ENCODE measurements at places on chromosomes 11 and 22.

- no peak for DNase-seq
Observed at GRCh38 chr11:20163783-20164481, 3.7 kb upstream of the DBX1 start.

DNA sequence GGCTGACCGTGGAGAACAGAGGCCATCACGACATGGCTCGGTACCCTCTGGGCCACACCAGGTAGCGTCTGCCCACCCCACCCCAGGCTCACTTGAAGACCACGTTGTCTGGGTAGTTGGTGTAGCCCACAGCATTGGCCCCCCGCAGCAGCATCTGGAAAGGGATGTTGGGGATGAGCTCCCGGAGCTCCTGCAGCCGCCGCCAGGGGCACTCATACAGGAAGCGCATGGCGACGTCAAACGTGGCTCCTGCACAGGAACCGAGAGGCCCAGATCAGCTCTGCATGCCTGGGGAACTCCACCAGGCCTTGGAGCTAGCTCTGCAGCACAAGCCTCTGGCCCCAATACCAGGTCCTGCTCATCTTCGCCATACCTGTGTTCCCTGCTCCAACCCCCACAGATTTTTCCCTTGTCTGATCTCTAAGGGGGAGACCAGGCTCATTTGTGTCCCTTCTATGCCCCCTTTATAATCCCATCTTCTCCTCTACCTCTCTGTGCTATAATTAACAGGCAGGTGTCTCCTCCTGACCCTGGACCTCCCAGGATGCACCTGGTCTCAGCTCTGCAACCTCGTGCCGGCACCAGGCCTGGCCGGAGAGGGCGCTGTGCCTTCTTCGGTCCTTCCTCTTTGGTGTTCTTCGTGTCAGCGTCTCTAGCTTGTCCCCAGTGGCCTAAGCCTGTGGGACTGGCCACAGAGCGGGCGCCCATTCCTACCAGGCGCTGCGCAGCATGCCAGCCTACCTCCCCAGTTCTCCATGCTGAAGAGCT lies 5.0 kb upstream of the LRFN4 start:
- no peak for DNase-seq

DNA sequence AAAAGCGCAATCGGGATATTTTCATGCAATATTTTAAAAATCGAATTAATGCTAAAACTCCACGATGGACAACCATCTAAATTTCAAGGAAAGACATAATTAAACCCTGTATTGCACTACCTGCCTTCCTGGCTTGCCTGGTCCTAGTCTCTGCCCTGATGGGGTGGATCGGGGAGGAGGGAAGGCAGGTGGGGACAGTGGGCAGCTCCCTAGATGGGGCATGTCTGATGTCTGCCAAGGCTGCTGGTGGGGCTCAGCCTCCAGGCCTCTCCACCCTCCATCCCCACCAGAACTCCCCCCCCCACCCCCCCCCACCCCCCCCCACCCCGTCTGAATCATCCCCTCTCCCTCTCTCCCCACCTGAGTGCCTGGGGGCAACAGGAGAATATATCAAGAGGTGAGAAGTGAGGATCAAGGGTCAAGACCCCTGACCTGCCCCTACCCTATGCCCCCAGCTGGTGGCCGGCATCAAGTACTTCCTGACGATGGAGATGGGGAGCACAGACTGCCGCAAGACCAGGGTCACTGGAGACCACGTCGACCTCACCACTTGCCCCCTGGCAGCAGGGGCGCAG lies 650 bp downstream of the CST6 start:
- no peak for DNase-seq

GRCh38 chr22:39661842-39662685 lies 91.5 kb downstream of the CACNA1I start:
- peak; percentile 69 for DNase-seq

- no peak for DNase-seq
Observed at GRCh38 chr11:20022363-20023081, 137.8 kb downstream of the DBX1 start.

DNA sequence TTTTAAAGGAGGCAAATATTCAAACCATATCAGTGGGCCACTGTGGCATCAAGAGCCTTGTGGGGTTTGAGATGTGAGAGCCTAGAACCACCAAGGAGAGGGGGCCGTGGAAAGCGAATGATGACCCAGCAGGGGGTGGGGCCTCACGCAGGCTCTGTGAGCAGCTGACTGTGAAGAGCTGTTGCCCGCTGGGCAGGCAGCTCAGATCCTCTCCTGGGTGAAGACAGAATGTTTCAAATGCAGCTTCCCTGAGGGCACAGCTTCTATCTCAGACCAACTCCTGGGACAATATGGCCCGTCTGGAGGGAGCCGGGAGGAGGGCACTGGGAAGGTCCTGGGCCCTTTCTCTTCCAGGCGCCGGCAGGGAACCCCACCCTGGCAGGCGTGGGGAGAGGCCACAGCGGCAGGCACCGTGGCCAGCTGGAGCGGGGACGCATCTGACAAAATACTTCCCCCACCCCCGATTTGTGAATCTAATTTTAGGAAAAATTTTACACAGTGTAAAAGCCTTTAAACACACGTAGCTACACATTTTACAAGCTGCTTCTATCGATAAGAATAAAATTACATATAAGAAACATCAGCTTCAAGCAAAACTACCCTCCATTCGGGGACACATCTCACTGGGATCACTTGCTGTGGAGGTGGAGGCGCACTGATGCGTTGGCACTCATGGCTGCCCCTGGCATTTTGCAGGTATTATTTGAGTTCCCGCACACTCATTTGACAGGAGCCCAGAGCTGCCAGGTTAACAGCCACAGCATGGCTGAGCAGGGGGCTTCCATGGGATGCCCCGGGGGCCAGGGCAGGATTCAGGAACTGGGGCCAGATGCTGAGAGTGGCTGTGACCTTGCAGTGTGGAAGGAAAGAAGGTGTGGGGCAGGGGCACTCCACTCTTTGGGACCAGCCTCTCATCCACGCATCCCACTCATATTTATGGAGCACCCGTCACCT lies 40.3 kb downstream of the PARVG start:
- DNase-seq, result no peak

DNA sequence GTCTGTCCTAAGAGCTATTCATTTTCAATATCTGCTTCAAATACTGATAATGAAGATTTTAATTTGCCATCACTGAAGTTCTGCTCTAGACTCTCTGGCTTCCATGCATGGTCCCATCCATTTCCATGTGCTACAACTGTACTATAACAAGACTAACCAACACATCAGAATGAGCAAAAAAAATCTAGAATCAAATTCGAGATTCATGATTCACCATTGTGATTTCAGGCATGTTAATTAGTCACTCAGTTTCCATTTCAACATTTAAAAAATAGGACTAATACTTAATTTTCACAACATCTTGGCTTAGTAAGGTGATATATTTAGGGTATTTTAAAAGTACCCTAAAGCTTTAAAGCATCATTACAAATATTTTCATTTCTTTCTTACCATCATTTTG lies 22.8 kb downstream of the PICALM start:
- no peak for DNase-seq

- DNase-seq, result no peak
Observed at GRCh38 chr11:35057926-35058668, 80.9 kb upstream of the CD44 start.

DNA sequence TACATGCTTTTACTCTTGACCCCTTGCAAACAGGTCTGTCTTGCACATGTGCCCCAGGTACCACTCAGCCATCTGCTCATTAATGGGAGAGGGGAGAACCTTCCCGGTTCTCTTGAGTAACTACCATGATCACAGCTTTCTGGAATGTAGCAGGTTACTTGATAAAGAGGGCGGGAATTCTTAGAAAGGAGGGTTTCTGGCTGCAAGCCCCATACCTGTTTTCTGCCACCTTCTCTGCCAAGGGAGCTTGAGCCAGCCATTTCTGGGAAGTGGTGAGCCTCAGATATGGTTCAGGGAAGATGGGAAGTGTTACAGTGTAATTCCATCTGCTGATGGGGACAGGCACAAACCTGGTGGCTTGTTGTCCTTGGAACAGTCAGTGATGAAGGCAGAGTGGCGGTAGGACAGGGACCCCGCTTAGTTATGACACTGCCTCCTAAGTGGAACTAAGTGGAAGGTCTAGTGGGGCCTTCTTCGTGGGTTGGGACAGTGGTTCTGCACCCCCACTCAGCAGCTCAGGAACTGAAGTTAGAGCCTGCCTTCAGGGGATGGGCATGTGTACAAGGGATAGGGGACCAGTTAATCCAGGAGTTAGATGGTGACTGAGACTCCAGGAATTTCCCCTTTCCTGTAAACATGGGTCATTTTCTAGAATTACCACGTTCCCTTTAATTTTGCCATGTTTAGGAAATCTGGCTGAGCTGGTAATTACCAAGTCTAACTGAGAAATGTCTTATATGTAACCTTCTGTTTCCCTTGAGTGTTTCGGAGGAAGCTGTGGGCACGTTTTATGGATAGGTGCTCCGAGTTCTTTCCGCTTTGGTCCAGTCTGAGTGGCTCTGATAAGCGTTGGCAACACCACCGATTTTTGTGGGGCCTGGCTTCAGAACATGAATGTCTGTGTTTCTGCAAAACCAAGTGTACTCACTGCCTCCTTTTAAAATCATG lies 35.3 kb downstream of the BCR start:
- no peak for DNase-seq

DNA sequence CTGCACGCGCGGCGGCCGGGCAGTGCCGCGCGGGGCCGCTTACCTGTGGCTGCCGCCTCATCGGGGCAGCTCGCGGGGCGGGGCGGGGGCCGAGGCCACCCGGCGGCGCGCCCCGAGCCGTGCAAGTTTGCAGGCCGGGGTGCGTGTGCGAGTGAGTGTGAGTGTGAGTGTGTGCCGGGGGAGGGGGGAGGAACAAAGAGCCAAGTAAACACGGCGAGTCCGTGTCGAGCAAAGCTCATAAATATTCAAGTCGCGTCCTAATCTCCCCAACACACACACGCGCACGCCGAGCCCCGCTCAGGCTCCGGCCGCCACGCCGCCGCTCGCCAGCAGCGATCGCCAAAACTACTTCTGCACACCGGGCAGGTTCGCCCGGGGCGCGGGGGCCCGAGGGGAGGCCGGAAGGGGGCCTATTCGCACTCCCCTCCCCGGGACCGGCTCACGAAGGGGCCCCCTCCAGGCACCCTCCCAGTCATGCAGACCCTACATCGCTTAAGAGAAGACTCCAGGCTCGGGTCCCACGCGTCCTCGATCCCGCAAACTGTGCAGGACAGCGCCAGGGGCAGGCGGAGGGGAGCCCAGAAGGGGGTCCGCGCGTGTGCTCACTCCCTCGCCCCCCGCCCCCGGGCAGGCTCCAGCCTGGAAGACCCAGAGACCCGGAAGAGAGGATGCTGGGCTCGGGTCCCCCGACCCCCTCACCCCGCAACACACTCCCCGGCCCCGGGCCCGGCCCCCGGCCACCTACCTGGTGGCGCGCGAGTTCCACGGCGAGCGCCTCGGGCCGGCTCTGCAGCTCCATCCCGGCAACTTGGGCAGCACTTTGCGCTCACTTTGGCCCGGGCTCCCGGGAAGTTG lies 827 bp downstream of the PHF21B start:
- DNase-seq, result no peak

DNA sequence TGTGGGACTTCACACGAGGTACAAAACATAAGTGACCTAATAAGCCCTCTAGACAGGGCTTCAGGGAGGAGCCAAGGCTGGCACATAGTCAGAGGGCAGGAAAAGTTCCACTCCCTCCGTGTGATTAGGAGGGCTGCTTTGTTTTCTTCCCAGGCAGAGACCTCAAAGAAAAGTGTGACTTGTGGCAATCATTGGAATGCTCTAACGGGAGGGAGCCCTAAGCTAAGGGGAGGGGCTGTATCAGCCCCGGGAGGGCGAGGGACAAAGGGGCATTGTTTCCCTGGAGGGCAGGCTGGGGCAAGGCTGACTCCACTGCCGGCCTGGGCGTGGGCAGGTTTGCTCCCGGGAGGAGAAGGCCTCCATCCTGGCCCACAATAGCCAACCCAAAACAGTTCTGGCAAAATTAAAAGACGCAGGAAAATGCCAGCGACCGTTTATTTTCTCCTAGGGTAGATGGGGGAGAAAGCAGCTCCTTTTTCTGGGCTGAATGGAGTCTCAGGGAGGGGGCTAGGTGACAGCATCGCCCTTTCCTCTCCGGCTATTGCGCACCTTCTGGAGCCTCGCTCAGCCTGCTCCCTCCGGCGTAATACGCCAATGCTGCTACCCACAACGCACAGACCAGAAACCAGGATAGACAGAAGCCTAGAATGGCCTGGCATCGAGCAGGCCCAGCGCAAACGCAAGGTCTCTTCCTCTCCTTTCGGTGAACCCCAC lies 60.2 kb downstream of the ENDOD1 start:
- DNase-seq, result no peak

DNA sequence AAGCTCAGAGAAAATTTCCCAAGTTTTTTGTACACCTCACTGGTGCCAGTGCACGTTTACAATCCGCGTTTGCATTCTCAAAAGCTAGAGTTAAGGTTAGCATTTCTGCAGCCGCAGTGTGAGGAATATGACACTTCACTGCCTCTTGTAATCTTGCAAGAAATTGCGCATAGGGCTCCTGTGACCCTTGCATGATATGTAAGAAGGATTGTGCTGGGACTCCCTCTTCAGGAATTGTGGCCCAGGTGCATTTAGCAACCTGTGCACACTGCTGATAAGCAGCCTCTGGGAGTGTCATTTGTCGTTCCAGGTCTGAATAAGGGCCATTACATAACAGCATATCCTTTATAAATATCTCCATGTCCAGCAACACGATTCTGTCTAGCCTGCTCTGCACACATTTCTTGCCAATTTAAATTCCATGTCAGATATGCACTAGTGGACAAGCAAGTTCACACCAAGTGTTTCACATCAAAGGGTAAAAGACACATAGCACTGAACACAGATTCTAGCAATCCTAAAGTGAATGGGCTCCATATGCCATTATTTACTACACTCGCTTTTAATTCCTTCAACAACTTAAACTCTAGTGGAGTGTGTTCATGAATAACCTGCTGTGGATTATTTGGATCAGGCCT lies 69.2 kb upstream of the INCENP start:
- no peak for DNase-seq

GRCh38 chr22:46905415-46905814 lies 143.0 kb downstream of the TBC1D22A start:
- DNase-seq, result no peak

GRCh38 chr11:78943154-78943553 lies 368.5 kb upstream of the NARS2 start:
- DNase-seq, result no peak

GRCh38 chr11:67514116-67514515 lies 6.2 kb upstream of the CDK2AP2 start:
- DNase-seq, result no peak

- DNase-seq, result no peak
Observed at GRCh38 chr11:12961615-12962014, 47.5 kb upstream of the RASSF10 start.

DNA sequence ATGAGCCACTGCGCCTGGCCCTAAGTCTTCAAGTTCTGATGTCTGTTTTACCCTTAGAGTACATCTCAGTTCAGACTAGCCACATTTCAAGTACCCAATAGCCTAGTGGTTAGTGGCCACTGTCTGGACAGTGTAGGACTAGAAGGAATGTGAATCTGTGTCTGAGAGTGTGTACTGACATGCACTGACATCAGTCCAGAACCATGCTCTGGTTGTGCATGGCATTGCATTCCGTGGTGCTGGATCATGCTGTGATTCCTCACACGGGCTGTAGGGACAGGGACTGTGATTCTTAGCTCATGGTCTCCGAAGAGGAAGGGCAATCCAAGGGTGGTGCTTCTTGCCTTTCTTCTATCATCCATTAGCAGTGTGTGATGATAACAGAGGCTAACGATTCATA lies 41.1 kb downstream of the AMOTL1 start:
- DNase-seq, result no peak

GRCh38 chr11:111459506-111460270 lies 52.5 kb downstream of the BTG4 start:
- DNase-seq, result no peak

- no peak for DNase-seq
Observed at GRCh38 chr11:32013603-32014002, 77.3 kb upstream of the RCN1 start.

Data from ureter (tissue), 1 donor.